ENCODE measurements at places on chromosomes 12 and 14.

DNA sequence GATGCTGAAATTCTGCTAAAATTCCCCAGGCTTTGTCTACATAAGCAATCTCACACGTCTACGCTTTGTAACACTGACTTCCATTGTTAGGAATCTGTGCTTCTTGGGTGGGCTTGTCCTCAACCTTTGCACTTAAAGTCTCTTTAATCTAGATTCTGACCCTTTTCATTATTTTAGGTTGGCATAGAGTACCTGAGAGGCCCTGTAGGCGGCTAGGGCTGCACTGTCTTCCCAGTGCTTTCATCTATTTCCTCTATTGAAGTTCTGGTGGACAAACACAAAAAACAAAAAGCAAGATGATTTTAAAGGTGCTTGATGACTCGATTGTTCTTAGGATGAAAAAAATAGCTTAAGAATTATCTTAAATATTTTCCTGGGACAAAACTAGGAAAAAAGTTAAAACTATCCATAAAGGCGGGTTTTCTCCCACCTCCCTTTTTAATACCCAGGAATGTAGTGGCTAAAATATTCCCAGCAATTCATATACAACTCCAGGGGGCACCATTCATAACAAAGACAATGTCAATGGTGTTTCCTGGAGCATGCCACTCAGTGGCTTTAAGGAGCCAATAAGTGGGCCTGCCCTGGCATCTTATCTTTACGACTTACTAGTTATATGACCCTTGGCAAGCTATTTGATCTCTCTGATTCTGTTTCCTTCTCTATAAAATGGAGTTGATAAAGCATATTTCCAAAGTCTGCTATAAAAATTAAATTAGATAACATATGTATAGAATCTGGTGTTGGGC lies 197.5 kb downstream of the STXBP6 start:
- no peak for DNase-seq

- DNase-seq, result no peak
Measured at GRCh38 chr12:8549381-8549780, 8.7 kb upstream of the CLEC4E start.

- no peak for DNase-seq
Measured at GRCh38 chr12:1716215-1716862, 25.5 kb downstream of the ADIPOR2 start.

GRCh38 chr14:94536836-94537235 lies 24.4 kb upstream of the SERPINA4 start:
- DNase-seq, result no peak

DNA sequence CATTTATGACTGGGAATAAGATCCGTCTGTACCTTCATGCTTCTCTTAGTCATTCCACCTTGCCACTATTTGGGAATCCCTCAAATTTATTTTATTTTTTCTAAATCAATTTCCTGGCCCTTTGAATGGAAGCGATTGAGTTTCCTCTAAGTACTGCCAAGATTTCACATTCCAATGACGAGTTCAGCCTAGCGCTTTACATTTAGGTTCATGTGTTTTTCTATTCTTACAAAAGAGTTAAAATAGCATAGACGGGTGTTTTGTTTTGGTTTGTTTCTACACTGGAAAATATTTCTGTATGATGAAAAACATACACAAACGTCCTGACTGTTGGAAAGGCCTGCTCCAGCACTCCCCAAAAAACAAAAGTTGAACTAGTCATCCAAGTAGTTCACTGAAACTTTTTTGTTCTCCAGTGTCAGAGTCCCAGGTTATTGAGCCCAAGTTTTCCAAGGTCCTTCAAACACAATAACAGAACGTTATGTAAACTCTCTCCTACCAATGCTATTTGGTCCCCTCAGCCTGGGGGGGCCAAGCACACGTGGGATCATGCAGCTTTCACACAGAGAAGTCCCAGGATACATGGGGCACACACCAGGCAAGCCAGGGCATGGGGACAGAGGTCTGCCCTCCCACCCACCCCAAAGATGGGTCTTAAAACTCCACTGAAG lies 74.8 kb upstream of the FOXN3 start:
- no peak for DNase-seq

- no peak for DNase-seq
Measured at GRCh38 chr12:56220611-56221231, 1.0 kb downstream of the RNF41 start.

DNA sequence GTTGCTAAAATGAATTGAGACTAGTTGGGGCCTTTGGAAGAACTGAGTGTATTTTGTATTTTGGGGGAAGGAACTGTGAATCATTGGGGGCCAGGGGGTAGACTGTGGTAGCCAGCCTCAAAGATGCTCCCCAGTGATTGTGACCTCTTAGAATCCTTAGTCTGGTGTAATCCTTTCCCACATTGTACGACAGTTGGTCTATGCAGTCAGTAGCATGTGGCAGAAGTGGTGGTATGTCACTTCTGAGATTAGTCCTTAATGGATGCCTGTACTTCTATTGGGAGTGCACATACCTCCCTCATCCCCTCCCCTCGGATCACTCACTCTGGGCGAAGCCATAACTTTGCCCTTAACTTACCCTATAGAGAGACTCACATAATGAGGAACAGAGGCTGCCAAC lies 48.0 kb downstream of the USP15 start:
- DNase-seq, result no peak

DNA sequence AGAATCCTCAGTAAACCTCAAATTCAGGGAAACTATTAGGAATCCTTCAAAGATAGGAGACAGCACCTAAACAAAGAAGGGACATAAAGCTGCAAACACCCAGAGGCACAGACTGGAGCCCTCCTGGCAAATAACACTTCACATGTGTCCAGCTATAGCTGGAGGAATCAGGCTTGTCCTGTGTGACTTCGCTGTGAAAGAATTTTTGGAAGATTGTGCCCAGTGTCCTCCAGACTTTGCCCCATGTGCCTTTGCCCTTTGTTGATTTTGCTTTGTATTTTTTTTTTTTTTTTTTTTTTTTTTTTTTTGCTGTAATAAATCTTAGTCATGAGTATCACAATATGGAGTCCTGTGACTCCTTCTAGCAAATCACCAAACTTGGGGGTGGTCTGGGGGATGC lies 136.8 kb downstream of the KCNH5 start:
- no peak for DNase-seq

DNA sequence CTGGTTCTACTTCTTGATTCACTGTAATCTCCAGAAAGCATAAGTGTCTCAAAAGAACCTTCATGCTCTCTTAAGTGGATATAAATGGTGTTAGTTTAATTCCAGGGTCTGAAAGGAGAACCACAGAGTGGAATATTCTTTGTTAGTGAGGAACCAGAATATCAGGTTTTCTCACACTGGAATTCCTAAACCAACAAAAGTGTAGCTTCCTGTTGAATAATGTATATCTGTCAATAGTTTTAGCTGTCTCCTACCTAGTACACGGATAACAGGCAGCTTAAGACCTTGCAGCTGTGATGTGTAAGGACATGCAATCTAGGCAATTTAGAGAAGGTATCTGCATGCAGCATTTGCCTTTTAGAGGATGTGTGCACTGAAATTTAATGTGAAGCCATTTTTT lies 24.0 kb downstream of the LRIG3 start:
- DNase-seq, result no peak

DNA sequence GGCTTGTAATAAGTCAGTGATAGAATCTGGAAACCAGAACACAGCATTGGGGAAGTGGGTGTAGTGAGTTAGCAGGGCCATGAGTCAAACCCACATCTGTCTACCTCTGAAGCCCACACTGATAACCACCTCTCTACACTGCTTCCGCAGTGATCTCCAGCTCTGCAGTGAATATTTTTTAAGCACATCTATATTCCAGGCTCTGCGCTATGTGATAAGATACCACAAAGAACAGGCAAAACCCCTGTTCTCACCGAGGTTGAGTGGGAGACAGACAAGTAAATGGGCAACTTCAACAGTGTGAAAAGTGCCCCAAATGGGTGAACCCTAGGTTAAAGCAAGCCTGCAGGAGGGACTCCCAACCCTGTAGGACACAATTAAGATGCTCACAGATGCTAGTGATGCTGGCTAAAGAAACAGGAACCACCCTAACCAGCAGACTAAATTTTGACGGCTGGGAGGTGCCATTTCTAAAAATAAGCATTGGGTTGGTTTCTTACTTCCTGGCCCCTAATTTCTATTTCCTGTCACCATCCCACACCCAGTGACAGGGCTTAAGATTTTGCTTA lies 375.0 kb downstream of the DPF3 start:
- DNase-seq, result no peak

DNA sequence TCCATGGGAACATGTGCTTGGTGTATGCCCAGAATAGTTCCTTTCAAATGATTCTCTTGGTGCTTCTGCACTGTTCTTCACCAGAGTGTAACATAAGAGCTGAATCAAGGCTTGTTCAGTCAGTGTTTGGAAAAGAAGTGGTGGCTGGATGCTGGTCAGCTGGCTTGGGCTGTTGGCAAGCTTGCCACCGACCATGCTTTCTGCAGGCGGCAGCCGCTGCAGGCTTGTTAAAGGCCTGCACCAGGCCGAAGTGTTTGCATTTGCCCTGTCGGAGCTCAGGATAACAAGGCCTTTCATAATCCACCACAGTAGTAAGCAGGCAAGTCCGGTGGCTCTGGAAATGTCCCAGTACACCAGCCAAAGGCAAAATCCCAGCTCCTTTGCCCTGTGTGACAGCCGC lies 26.9 kb downstream of the DAAM1 start:
- no peak for DNase-seq

DNA sequence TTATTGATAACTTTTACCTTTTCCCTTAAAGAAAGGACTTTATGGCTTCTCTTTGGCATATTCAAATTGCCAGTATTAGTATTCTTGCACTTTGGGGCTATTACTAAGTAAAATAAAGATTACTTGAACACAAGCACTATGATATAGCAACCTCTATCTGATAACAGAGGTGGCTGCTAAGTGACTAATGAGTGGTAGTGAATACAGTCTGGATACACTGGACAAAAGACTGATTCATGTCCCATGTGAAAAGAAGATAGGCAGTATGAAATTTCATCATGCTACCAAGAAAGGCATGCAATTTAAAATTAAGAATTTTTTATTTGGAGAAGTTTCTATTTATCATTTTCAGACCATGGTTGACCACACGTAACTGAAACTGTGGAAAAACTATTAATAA lies 399.9 kb downstream of the FSCB start:
- no peak for DNase-seq

- DNase-seq, result no peak
Measured at GRCh38 chr12:19542606-19543005, 103.3 kb downstream of the AEBP2 start.

DNA sequence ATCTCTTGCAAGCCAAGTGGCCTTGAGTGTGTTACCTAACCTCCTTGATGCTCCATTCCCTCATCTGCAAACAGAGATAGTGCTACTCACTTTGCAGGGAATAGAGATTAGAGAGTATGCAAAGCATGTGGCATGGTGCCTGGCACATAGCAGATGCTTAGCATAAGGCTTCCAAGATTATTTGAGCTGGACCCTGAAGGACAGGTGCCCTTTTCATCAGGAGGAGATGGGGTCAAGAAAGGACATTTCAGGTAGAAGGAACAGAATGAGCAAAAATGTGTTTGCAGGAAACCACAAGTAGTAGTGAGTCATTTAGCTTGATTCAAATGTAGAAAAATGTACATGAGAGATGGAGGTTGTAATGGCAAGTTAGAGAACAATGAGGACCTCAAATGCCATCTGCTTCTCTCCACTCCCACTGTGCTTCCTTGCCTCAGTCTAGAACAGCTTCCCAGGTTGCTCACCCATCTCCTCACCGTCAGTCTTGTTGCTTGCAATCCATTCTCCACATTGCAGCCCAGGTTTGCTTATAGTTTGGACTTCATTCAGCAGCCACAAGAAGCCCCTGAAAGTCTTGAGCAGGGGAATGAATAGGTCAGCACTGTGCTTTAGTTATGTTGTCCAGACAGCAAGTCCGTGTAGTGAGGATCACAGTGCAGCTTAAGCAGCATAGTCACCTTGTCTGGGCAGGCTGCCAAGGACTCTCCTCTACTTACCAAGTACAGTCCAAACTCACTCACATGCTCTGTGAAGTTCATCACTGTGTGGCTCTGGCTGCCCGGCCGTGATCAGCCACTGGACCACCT lies 536.3 kb upstream of the CCDC196 start:
- DNase-seq, result no peak

DNA sequence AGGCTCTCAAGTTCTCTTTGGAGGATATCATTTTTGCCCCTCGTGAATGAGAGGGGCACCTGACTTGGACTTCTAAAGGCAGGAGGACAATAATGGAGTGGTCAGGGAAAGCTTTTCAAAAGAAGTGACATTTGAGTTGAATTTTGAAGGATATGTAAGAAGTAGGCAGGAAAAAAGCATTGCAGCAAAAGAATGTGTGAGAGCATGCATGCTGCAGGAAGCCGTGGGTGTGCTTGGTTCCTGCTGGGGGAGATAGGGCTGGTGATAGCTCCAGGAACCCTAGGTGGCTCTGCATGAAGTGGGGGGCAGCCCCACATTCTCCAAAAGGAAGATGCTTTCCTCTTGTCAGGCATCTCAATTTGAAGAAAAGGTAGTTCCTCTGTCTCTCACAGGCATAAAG lies 23.1 kb downstream of the ACVR1B start:
- DNase-seq, result no peak

- DNase-seq, result no peak
Measured at GRCh38 chr12:68469113-68469512, 137.0 kb upstream of the MDM1 start.

DNA sequence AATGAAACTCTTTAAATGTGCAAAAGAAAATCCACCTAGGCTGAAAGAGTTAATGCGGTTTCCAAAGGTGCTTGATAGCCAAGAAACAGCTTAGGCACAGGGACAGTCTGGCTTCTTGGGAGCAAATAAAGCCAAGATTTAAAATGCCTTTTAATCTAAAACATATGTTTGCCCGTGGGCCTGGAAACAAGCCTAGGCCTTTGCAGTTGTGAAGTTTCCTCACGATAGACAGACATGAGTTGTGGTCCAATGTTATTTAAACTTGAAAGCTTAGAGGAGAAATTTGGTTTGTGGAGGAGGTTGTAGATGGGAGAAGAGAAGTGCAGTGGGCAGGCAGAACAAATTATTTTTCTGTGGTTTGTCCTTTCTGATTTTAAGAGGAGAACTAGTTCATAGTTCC lies 29.8 kb downstream of the PROX2 start:
- DNase-seq, result no peak

- no peak for DNase-seq
Measured at GRCh38 chr12:11834104-11834812, 184.8 kb downstream of the ETV6 start.

- no peak for DNase-seq
Measured at GRCh38 chr12:114136631-114137030, 170.5 kb upstream of the RBM19 start.

DNA sequence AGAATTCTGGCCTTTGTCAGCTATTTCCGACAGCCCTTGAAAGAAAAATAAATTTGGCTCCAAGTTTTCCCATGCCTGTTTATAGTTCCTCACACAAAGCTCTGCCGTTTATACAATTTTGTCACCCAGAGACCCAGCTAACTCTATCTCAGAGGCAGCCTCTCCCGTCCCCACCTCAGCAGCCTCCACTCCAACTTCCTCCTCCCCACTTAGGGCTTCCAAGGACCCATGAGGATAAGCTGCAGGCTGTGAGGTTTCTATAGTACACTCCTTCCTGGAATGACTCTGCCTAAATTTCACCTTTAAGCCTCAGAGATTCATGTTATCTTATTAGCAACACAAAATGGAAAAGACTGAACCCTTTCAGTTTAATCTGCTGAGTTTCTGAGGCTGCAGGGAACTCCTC lies 71.8 kb downstream of the TTC9 start:
- no peak for DNase-seq

- DNase-seq, result no peak
Measured at GRCh38 chr12:122866950-122867607, 28.8 kb downstream of the VPS37B start.

All from naive thymus-derived CD8-positive, alpha-beta T cell (primary cell).